Stimulated activated CD4-positive, alpha-beta T cell treated with anti-CD3 and anti-CD28 coated beads, Interleukin-1b, Interleukin-23, amount 100 ng/mL, for 1 hour (primary cell): ENCODE measurements at places on chromosomes 6 and 20.

DNA sequence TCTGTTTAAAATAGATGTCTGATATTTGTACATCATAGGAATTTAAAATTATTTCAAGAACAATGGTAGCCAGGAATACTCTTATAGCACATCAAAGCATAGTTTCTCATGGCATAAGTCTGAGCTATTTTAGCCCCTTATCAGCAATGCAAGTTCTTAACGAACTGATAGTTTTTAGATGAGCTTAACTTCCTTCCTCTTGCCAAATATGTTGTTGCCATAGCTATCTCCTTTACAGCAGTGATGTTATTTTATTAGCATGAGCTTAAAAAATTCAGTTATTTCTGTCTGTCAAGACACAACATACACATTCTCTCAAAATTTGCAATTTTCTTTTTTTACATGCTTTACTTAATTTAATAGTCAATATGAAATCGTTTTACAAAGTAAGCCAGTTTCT lies 867.2 kb downstream of the PHF3 start:
- no peak for DNase-seq

DNA sequence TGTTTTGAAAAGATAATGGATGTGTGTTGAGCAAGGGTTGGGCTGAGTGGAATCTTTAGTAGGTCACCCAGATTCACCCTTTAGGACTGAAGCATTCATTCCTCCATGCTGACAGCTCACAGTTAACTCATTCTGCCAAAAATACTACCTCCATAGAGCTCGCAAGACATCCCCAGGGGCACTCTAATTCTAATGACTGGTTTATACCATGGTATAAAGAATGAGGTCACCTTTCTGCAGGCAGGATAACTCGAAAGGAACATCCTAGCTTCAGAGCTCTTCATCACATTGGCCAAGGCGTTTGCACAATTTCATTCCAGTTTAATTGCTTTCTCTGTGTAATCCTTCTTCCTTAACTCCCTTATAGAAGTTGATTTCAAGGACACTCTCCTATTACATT lies 1257.2 kb upstream of the EYS start:
- DNase-seq: no peak

DNA sequence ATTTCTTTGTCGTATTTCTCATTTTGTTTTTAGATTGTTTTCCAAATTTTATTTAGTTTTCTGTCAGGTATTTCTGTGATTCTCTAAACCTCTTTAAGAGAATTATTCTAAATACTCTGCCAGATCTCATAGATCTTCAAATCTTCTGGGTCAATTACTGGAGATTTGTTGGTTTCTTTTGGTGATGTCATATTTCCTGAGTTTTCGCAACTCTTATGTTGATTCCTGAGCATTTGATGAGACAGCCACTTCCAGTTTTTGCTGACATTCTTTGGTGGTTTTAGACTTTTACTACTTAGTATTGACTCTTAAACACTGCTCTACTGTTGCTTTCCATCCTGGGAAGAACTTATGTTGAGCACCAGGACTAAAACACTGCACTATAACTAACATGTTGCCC lies 21.9 kb downstream of the ADGB start:
- DNase-seq: no peak

DNA sequence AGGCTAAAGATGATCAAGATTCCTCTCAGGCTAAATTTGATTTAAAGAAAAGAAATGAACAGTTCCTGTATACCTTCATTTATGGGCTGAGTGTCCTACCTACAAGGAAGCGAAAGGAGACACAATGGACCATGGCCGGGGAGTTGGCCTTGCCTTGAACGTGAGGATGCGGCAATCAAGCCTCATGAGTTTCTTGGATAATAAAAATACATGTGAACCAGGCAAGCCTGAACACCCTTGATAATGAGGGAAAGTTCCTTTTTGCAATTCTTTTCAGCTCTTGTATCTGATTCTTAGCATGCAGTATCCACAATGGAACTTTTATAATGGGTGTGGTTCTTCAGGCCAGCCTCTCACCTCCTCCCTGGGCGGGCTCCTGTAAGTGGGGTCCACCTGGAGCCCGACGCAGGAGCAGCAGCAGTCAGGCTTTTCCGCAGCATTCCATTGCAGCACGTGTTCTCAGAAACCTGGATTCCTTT lies 83.8 kb downstream of the RNASET2 start:
- DNase-seq: no peak

- DNase-seq: no peak
These were observed 27.9 kb downstream of the HLA-DMB start for GRCh38 chr6:32912951-32913350.

- no peak for DNase-seq
These were observed 170.2 kb upstream of the PTCHD4 start for GRCh38 chr6:48281217-48281616.

- DNase-seq: no peak
These were observed 134.7 kb upstream of the IFNGR1 start for GRCh38 chr6:137353842-137354397.
